ENCODE measurements at places on chromosomes 6 and 20.

GRCh38 chr6:158418501-158418900 is 106.2 kb downstream of the TULP4 start:
- no peak for DNase-seq

GRCh38 chr6:28269492-28269891 is 2.5 kb downstream of the ZSCAN26 start:
- DNase-seq: no peak

GRCh38 chr6:3560211-3560610 is 103.4 kb upstream of the SLC22A23 start:
- no peak for DNase-seq

DNA sequence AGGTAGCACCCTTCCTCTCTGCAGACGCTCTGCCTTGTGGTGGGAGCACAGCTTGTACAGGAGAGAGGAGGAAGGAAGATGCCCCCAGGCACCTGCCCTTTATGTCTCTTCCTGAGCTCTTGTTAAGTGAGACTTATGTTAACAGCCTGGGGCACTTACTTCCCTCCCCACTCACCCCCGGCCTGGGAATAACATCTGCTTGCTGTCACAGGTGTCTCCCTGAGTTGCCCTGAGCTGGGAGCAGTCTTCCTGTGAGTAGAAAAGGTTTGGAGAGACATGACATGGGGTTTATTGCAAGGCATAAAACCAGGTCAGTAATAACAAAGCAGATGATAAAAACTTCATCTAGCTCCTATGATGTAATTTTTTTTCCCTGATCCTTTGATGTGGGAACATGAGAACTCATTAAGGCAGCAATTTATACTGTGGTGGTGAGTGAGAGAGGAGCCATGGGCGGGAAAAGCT is 1.9 kb downstream of the SSTR4 start:
- DNase-seq: no peak

DNA sequence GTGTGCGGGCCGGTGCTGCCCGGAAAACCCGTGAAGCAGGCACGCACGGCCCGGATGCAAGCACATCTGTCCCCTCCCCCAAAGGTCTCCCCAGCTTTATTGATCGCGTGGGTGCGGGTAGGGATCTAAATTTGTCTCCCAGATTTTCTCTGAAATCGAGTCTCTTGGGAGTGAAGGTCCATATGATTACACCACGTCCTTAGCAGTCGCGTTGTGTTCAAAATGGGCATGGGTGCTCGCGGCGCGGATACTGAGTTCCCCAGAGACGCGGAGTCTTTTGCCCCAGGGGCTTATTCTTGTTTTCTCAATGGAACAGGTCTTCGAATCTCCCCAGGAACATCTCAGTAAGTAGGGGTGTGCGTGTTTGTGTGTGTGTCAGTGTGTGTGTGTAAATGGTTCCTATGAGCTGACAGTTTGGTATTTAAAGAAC is 2.8 kb upstream of the ZNF292 start:
- DNase-seq: no peak

GRCh38 chr6:14542670-14543366 is 425.2 kb downstream of the CD83 start:
- peak; percentile 18 for DNase-seq

- DNase-seq: no peak
Measured at GRCh38 chr6:43715056-43715788, 27.6 kb upstream of the MRPS18A start.

- DNase-seq: no peak
Measured at GRCh38 chr6:7673063-7673536, 52.8 kb upstream of the BMP6 start.

DNA sequence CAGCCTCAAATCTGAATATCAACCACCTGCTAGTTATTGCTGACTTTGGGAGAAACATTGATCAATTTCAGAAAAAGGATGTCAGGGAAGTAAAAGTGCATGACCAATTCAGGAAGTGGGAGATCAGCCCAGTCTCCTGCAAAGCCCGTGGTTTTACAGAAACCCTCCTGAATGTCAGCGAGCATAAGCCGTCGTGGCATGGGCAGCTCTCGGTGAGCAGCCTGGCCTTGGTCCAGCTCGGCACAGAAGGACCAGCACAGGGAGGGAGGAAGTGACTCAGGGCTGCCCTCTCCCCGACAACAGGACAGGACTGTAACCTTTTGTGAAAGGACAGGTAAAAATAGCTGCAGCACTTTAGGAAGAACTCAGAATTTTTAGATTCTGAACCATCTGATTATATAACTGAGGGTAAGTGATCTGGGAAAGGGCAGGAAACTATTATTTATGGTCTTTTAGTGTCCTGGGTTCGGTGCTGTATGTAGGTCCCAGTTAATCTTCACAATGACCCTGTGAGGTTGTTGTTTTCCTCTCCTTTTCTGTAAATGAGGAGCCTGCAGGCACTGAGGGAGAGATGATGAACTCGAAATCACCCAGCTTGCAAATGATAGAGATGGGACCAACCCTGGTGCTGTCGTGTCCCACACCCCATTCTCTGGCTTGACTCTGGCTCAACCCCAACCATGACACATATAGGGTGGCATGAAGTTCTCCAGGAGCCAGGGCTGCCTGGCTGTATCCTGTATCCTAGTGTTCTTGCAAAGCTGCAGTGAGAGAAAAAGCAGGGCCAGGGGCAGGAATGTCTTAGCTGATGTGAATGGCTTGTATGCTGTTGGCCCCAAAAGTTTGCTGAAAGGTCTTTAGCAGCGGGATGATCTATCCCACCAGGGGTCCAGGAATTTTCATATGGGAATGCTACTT is 37.6 kb downstream of the NRN1 start:
- DNase-seq: no peak

DNA sequence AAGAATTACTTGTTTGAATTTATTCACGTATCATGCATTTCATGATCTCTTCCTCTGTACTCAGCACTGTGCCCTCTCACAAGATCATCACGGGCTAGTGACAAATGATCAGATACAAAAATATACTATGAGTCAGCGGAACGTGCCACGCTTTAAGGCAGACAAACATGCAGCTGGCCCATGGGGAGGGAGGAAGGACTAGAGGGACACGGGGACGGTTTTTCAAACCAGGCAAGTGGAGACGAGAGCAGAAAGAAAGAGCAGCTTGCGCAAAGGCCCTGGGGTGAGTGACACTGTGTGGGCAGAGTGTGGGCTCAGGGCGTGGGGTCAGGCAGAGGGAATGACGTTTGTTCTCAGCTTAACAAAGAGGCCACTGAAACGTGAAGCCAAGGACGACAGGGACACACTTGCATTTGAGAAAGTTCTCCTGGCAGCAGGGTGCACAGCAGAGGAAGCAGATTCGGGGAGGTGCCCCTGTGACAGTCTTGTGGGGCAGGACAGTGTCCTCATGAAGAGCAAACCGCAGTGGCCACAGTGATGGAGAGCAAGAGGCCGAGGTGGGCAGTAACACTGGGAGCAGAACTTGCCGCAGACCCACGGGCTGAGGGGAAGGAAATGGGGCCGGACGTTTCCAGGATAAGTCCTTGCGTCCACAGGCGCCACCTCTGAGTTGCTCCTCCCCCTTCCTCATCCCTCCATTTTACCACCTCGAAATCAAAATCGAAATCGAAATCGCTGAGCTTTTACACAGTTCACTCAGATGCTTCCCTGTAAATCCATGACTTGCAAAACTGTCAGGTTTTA is 6.9 kb upstream of the RPS6KA2 start:
- DNase-seq: no peak

- no peak for DNase-seq
Measured at GRCh38 chr20:36394340-36394965, 88.3 kb downstream of the DLGAP4 start.

DNA sequence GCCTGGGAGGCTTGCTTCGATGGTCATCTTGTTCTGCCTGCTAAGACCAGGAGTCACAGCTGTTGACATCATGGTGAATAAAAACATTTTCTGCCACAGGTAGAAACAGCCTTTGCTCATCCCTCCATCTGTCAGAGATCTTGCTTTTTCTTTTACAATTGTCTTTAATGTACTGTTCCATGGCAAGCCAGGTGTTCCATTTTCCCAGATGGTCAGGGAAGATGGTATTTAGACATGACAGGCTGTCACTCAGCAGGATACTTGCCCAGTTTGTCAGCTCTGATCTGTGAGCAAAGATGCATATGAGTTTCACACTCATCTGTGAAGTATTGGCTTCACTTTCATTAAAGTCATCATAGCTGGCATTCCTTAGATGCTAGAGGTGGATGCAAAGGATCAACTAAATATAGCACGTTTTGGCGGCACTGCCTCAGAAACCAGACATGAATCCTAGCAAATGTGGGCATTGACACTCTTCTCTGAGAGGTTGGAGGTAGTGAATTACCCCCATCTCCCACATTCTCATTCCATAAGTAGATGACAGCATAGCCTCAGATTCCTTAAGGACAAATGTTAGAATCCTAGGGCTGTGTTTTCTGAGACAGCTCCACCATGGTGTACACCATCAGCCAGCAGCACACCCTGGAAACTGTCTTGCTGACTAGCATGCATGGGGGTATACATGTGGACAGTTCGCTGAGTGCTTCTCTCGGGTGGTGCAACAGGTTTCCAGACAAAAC is 4.2 kb downstream of the SSTR4 start:
- DNase-seq: no peak

DNA sequence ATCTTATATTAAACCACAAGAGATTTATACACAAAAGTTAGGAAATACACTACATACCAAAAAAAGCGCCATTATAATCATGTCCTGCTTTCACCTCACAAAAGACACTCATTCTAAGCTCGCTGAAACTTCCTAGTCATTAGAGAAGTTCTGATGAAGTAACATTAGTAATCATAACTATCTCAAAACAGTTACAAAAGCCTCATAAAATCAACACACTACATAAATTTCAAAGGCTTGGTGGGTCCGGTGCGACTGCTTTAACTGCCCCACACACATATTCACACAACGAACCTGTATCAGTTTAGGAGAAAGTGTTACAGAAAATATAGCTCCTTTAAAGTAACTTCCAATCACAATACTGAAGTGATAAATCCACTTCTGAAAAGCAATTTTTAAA is 1.9 kb downstream of the PHIP start:
- no peak for DNase-seq

- DNase-seq: no peak
Measured at GRCh38 chr6:40524797-40525585, 62.2 kb downstream of the LRFN2 start.

- DNase-seq: no peak
Measured at GRCh38 chr6:165664559-165665383, 1.7 kb upstream of the PDE10A start.

DNA sequence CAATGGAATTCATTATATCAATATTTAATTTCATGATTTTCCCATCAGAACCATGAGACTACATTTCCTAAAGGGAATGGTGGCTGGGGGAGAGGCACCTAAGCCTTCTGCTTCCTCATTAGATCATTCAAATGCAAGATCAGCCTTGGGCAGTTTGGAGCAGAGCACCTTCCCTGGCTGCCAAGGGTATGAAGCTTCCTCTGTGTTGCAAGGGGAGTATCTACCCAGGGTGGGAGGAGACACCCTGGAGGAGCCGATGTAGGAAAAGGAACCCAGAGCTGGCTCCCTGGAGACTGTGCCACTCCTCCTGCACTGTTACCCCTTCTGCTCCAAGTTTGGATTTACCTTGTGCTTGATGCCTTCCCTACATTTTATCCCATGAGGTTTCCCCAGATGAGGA is 299.7 kb upstream of the PRDM1 start:
- no peak for DNase-seq

DNA sequence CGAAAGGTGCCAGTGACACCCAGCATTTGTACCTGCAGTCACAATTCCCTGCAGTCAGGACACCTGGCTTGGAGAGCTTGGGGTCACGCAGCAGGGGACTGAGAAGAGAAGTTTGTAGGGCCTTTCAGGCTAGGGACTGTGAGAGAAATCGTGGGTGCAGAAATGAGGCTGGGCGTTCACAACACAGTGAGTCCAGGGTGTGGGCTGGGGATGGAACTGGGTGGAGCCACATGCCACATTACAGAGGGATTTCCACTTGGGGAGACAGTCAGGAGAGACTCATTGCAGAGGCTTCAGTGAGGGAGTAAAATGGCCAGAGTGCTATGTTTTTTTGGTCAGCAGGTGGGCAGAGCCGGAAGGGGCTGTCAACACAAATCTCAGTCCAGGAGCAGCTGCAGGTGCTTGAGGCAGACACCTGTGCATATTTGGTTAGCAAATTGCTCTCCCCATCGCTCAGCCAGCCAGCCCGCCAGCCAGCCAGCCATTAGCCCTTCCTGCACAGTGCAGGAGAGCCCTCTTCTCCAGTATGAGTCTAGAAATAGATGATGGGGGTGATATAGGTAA is 7.4 kb downstream of the ITPR3 start:
- DNase-seq: no peak

DNA sequence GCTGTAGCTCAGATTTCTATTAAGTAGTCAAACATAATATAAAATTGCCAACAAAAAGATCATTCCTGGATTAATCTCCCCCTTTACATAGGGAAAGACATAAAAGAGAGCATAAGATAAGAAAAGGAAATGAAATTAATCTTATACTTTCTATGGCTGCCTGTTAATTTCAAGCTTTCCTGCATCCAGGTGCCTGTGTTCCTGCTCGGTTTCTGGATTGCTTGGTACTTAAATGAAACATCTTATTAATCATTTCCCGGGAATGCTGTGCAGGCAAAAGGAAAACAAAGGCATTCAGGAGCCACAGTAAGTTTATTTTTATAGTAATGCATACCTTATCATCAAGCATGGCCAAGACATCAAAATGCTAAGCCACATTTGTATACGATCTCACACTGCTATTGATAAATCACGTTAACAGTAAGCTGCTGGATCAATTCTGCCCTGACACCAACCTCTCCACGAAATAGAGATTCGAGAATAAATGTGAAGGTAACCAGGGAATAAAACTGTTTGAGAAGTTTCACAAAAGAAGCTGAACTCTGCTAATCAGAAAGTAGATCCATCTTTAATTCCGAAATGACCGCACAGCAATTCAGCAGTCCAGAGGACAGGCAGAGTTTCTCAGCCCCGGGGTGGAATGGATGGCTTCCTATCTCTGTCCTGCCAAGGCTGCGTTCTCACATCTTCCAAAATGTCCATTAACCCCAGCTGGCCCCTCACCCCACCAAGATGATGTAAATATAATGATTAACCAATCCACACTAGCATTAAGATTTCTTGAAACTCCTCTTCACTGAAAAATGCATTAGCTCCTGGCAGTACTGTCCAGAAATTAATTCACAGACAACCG is 32.6 kb upstream of the APCDD1L start:
- DNase-seq: no peak

DNA sequence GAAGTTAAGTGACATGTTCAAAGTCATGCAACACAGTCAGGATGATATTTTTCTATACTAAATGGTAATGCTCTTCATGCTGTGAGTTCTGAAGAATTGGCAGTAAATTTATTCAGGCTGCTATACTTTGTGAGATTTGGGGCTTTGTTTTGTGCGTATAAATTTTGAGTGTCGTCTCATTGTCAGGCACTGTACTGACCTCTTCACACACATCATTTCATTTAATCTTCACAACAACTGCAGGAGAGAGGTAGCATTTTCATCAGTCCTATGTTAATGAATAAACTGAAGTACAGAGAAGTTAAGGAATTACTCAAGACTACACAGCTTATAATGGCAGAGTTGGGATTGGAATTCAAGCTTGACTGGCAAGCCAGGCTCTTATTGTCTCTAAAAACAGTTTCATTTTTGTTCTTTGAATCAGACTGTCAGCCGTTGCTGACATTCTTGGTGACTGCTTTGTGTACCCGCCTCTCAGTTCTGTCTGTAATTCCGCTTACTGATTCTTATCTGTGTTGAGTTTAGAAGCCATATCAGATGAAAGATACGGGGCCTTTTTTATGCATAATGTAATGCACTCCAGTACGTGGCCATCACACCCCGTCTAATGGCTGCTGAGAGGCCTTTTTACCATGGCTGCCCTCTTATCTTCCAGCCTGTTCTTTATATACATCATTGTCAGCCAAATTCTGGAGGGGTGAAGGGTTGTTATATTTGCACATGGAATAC is 274.9 kb downstream of the UTRN start:
- DNase-seq: no peak

GRCh38 chr6:170423030-170423429 is 116.5 kb downstream of the FAM120B start:
- no peak for DNase-seq
